ENCODE measurements at places on chromosomes 1 and 21.

DNA sequence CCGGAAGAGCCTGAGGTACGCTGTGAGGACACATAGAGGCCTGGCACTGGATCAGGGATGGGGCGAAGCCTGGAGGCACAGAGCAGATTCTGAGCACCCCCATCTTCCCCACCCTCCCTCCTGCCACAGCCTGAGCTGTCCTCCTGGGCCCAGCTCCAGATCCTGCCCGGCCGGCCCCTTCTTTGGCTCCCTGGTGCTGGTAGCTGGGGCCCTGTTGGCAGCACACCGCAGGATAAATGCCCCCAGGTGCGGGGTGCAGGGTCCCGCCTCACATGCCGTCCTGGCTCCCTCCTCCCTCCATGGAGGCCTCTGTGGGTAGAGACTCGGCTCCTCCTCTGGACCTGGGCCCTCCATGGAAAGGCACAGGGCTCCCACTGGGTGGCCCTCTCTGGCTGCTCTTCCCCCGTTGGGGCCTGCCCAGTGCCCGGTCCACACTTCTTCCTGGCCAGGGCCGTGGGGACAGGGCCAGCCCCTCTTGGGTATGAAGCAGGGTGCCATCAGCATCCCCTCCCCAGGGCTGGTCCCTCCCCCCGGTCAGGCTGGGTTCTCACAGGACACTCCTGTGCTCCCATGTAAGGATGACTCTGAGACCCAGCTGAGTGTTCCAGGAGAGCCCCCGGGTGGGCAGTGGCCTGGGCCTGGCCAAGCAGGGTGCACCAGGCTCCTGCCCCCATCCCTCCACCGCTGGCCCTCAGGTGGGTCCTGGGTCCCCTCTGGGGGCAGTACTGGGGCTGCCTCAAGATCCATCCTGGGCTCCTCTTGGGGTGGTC lies 1.1 kb upstream of the OBSCN start:
- DNase-seq, result no peak

DNA sequence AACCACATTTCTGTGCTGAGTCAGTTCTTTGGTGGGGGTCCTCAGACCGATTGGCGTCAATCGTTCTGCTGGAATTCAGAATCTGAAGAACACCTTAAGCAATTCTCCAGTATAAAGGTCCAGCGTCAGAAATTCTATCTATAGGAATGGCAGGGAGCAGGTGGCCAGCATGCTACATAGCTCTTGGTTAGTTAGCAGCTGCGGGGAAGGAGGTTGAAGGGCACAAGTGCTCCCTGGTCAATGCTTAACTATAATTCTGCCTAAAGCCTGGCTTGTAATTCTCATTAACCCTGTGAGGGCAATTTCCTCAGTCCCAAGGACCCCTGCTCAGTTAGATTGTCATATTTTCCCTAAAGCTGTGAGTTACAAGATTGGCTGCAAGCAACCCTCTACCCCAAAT lies 54.3 kb upstream of the GALNT2 start:
- no peak for DNase-seq

DNA sequence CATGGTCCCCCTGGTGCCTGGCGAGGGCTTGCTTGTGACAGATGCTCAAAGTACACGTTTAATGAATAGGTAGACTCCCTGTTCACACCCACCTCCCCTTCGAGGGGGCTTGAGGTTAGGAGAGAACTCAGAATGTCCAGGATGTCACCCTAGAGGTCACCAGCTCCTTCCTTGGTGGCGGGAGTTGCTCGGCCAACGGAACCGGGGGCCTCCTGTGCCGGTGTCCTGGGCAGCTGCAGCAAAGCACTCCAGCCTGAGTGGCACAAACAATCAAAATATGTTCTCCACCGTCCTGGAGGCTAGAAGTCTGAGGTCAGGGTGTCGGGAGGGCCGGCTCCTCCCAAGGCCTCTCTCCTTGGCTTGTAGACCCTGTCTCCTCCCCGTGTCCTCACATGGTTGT lies 71.0 kb downstream of the AJAP1 start:
- DNase-seq, result no peak

DNA sequence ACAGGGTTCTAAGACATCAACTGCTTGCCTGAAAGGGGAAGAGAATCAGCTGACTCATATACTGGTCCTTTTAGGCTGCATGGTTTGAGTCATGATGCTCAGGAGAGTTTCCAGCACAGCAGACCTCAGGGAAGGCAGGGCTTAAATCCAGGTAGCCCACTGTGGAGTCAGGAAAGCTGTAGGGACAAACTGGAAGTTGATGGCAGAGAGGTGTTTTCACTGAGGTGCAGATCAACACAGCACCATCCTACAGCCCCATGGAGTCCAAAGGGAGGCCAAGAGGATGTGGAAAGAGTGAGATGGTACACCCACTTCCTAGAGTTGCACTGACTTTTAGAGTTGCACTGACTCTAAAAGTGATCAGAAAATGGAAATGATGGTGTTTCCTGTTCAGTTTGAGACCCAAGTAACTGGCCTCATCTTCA lies 252.4 kb upstream of the DUSP10 start:
- DNase-seq, result no peak

- no peak for DNase-seq
These were observed 206.4 kb upstream of the FOXD3 start for GRCh38 chr1:63116016-63116415.

- no peak for DNase-seq
These were observed 9.6 kb upstream of the FAM78B start for GRCh38 chr1:166176416-166176815.

DNA sequence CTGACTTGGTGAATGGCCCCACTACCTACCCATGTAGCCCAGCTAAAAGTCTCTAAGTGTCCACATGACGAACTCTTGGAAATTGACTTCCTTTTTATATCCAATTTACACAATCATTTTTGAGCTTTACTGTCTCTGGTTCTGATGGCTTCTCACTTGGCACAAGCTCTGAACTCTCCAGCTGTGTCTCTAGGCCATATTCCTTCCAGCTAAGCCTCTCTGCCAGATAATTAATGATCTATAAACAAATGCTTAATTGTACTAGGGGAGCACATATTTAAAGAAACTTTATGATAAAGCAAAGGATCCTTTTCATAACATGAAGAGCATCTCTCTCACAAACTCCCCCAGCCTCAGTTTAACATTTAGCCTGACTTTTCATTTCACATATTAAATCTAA lies 16.3 kb upstream of the BEND5 start:
- no peak for DNase-seq

- DNase-seq, result no peak
These were observed 3.1 kb downstream of the EVA1B start for GRCh38 chr1:36320291-36320761.

GRCh38 chr1:212108187-212108586 lies 72.6 kb downstream of the DTL start:
- DNase-seq, result no peak

DNA sequence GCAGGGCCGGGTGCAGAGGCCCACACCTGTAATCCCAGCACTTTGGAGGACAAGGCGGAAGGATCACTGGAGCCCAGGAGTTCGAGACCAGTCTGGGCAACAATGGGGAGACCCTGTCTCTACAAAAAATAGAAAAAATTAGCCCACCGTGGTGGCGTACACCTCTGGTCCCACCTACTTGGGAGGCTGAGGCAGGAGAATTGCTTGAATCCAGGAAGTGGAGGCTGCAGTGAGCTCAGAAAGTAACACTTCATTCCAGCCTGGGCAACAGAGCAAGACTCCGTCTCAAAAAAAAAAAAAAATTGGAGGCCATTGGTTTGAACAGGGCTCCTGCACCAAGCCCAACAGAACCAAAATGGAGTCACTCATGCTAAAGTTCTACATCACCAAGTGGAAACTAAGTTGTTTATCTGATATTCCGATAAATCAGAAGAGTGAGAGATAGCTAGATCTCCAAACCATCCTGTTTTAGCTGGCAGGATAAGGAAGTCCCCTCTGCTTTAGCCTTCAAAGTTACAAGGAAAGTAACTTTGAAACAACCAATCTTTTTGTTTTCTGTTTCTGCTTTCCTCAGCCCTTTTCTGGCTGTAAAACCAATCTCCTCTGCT lies 766 bp upstream of the LSM10 start:
- no peak for DNase-seq

DNA sequence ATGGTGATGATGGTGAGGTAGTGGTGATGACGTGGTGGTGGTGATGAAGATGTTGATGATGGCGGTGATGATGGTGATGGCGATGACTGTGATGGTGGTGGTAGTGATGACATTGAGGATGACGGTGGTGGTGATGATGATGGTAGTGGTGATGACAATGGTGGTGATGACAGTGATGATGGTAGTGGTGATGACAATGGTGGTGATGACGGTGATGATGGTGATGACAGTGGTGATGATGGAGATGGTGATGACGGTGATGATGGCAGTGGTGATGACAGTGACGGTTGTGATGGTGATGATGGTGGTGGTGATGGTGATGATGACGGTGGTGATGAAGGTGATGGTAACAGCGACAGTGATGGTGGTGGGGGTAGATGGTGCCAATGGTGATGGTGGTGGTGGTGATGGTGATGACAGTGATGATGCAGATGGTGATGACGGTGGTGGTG lies 39.4 kb downstream of the FAAP20 start:
- DNase-seq, result no peak

- DNase-seq, result no peak
These were observed 16.7 kb downstream of the PKP1 start for GRCh38 chr1:201299968-201300367.

GRCh38 chr1:224298346-224299330 lies 31.3 kb downstream of the NVL start:
- no peak for DNase-seq

- no peak for DNase-seq
These were observed 2.9 kb downstream of the TRIM63 start for GRCh38 chr1:26064553-26064952.

DNA sequence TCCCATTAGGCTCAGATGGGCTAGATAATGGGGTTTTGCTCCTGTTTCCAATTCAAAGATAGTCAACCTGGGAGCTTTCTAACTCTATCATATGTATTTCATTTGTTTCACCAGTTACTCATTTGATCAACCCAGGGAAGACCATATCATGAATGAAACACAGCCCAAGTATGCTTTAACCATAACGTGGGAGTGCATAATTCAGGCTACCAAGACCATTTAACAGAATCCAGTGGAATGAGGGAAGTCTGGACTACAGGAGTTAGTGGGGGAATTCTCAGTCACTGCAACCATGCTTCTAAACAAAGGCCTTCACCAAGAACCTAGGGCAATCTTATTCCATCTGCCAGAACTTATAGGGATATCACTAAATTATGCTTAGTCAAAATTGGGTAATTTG lies 15.0 kb upstream of the SLC16A1 start:
- DNase-seq, result no peak

GRCh38 chr1:192543445-192543844 lies 32.1 kb upstream of the RGS1 start:
- DNase-seq, result no peak

GRCh38 chr1:27886353-27886679 lies 14.0 kb downstream of the THEMIS2 start:
- no peak for DNase-seq

GRCh38 chr1:15833842-15834405 lies 13.6 kb upstream of the SPEN start:
- no peak for DNase-seq

- no peak for DNase-seq
These were observed 1.6 kb downstream of the MARK1 start for GRCh38 chr1:220529521-220530020.

DNA sequence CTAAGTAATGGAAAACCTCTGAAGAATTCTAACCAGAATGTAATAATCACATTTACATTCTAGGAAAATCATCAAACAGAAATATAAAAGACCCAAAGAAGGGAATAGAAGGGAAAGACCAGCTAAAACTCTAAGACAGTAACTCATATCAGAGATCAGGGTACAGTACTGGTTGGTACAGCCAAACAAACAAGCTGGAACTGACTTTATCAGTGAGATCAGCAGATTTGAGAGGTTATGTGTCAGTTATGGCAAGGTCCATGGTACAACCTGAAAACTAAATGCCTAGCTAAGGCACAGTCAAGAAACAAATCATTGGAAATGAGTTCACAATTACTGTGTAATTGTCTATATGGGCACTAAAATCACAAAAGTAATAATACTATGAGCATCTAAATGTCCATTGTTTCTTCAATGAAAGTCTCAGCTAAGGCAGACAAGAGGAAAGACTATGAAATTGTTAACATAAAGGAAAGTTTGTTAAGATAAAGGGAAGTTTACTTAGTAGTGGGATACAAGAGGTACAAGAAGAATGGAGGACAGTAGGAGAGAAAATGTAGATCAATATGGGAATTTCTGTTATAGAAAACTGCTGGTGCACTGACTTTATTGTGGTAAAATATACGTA lies 75.8 kb downstream of the TRIM33 start:
- no peak for DNase-seq

- peak; percentile 78 for DNase-seq
These were observed 29.1 kb downstream of the C1orf198 start for GRCh38 chr1:230839173-230839572.

DNA sequence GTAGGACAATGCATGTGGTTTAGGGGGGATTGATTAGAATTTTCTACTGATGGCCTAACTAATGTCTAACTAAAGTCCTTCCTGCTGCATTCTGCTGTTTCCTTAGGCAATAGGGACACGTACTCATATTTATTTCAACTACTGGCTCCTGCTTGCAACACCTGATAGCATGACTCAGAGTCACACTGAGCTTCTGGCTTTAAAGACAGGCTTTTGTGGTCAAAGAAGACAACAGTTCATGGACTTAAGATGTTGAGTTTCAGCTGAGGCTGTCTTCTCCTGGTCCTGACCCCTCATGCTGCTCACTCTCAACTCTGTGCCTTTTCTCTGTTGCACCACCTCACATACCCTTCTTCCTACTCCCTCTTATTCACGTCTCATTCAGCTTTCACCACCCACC lies 29.1 kb upstream of the TRABD2B start:
- no peak for DNase-seq

GRCh38 chr1:158901623-158902022 lies 29.7 kb upstream of the PYHIN1 start:
- DNase-seq, result no peak

DNA sequence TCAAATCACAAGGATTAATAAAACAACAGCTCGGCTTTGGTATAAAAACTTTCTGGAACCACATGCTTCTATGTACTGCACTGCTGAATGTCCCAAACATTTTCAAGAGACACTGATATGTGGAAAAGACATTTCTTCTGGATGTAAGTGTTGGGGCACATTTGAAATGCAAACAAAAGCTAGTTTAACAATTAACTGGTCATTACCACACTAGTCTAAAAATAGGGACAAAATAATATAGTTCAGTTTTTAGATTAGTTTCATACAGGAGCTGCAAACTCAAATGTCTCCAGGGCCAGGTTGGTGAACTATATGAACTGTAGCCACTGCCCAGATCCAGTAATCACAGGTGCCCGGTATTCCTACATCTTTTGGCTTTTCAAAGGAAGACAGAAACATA lies 3.2 kb downstream of the IL23R start:
- DNase-seq, result no peak

DNA sequence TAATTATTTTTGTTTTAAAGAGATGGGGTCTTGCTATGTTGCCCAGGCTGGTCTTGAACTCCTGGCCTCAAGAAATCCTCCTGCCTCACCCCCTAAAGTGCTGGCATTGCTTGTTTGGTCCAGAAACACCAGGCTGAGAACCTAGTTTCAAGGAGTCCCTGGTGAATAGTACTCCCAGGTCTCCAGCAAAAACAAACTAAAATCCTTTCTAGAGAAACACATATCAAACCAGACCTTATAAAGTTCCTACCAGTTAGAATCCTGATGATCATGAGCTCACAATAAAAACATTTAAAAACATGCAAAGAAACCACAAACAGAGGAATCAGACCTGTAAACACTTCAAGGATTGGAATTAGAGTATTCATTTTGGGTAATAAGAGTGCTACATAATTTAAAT lies 34.4 kb upstream of the PADI1 start:
- DNase-seq, result no peak

GRCh38 chr1:34115233-34115632 lies 49.8 kb downstream of the CSMD2 start:
- DNase-seq, result no peak
